Activated gamma-delta T cell treated with anti-CD3 and anti-CD28 coated beads, Interleukin-2, amount 50 U/mL, for 16 hours (primary cell): ENCODE measurements at places on chromosomes 1 and 21.

- DNase-seq, result no peak
These were observed 24.1 kb upstream of the DESI2 start for GRCh38 chr1:244628789-244629188.

DNA sequence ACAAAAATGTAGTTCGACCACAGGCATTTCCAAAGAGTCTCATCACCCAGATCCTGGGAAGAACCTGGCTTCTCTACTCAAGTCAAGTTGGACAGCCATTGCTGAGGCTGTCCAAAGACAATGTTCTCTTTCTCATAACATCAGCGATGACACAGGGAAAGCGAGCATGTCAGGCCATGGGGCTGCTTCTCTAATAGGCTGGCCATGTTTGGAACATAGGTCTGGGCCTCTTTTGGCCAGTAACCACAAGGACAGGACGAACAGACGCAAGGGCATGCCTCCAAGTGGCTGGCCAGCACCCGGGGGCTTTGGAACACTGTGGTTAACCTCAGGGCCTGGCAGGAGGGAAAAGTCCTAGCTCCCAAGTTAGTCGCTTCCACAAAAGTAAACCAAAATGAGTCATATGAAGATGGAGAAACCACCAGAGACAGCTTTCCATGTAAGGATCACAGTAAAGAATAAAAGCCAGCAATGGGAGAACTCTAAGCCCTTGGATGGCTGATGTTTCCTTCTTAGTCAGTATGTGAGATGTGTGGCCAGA, 80.6 kb upstream of the SLC44A3 start:
- no peak for DNase-seq

DNA sequence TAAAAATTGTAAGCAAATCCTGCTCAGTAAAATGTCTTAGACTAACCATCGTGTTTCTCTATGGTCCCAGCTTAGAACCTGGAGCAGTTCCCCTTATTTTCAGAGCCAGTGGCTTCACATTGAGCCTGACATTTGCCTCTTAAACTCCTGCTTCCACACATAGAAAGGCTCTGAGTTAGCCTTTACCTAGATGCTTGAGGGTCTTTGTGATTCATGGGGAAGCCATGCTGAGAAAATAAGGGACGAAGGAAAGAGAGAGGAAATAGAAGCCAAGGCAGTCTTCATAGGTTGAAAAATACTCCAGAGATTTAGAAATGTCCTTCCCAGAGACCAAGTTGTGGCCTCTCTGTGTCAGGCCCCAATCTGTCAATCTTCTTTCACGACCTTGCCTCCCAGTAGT, 16.1 kb upstream of the RBBP5 start:
- no peak for DNase-seq

- DNase-seq, result no peak
These were observed 30.6 kb downstream of the POFUT2 start for GRCh38 chr21:45256912-45257672.

GRCh38 chr1:204650911-204651570, 34.5 kb downstream of the LRRN2 start:
- DNase-seq, result no peak

DNA sequence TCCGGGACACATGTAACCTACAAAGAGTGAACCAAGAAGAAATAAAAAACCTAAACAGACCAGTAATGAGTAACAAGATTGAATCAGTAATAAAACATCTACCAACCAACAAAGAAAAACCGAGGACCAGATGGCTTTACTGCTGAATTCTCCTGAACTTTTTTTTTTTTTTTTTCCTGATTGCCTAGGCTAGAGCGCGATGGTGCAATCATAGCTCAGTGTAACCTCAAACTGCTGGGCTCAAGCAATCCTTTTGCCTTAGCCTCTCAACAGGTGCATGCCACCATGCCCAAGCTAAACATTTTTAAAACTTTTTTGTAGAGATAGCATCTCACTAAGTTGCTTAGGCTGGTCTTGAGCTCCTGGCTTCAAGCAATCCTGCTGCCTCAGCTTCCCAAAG, 11.2 kb upstream of the FGGY start:
- DNase-seq, result no peak

- no peak for DNase-seq
These were observed 43.9 kb upstream of the TACSTD2 start for GRCh38 chr1:58620926-58621325.

GRCh38 chr1:97870589-97870988, 50.2 kb downstream of the DPYD start:
- no peak for DNase-seq

- no peak for DNase-seq
These were observed 4.7 kb upstream of the CDK18 start for GRCh38 chr1:205499789-205500188.

- no peak for DNase-seq
These were observed 225.7 kb downstream of the KCNH1 start for GRCh38 chr1:210908257-210908656.

- DNase-seq, result no peak
These were observed 7.8 kb upstream of the SRRM1 start for GRCh38 chr1:24635195-24635843.

GRCh38 chr1:222523852-222524251, 24.1 kb downstream of the HHIPL2 start:
- no peak for DNase-seq

DNA sequence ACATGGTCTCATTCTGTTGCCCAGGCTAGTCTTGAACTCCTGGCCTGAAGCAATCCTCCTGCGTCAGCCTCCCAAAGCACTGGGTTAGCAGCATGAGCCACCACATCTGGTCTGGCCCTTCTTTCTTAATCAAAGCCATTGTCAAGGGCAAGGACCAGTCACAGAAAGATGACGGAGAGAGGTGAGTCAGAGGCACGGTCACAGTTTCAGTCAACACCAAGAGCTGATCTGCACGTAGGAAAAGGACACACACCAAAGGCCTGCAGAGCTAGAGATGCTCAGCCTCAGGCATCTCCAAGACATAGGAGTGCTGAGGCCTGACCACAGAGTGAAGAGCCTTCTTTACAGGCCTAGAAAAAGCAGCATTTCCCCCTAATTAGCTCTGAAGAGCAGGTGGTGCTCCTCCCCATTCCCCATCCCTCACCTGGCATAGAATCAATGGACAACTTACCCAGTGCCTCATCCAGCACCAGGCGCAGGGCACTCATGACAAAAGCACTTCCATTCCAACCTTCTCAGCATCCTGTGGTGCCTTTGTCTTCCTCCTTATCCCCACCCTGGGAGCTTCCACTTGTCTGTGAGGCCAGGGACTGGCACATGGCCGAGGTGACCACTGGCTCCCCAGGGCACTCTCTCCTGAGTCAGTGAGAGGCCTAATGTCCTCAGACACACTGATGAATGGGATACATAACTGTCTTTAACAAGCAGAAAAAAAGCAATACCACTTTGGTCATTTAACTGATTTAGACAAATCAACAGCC, 139.8 kb downstream of the AJAP1 start:
- no peak for DNase-seq

GRCh38 chr1:34441259-34442069, 264.8 kb downstream of the C1orf94 start:
- DNase-seq, result no peak

DNA sequence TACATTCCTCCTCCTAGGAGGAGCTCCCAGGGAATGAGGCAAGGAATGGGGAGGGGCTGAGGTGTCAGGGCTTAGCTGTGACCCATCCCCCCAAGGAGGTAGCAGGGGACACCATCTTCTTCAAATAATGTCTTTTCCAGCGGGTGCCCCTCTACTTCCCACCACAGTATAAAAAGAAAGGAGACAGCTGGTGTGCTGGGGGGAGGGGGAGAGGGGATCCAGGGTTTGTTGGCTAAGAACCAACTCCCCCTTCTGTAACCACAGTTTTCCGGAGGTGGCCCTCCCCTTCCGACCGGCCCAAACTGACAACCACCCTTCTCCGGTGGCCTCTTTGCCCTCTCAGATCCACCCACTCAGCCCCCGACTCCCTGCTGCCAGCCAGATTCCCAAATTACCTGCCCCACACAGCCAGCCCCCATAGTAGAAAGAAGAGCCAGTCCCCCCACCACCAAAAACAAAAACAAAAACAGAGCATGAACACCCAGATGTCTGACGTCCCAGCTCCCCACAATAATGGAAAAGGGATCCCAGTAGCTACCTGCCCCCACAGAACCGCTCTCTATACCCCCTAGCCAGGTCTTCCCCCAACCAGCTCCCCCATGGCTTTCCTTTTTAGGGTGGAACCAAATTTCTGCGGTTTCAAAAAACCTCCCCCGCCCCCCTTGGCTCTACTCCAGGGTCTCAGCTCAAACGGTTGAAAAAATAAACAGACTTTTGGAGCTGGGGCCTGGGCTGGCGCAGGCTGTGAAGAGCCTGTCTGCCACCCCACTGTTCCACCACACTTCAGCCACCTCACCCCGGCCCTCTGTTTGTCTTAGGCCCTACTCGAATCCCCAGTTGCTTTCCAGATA, 2.1 kb downstream of the ARHGEF2 start:
- peak; percentile 65 for DNase-seq

DNA sequence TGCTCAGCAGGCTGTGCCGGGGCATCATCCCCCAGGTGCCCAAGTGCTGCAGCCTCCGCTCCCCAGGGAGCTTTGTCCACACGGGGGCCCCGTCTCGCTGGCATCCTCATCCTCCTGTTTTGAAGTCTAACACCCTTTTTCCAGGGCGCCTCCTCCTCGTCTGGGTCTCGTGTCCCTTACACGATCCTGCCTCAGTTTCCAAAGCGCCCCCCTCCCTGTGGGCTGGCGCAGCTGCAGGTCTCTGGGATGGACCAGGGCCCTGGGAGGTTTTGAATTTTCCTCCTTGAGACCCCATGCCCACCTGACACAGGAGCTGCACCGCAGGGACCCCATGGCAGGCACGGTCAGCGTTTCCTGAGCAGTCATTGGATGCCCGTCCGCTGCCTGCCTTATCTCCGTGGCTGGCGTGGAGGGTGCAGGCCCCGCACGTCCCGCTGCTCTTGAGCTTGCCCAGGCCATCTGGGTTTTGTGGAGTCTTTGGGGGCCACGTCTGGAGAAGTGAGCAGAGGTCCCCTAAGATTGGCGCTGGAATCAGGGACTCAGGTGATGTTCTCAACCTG, 37.4 kb upstream of the DIP2A start:
- DNase-seq, result no peak

GRCh38 chr1:1264868-1265272, 8.8 kb downstream of the UBE2J2 start:
- no peak for DNase-seq

GRCh38 chr1:63662056-63662836, 69.0 kb downstream of the PGM1 start:
- no peak for DNase-seq

DNA sequence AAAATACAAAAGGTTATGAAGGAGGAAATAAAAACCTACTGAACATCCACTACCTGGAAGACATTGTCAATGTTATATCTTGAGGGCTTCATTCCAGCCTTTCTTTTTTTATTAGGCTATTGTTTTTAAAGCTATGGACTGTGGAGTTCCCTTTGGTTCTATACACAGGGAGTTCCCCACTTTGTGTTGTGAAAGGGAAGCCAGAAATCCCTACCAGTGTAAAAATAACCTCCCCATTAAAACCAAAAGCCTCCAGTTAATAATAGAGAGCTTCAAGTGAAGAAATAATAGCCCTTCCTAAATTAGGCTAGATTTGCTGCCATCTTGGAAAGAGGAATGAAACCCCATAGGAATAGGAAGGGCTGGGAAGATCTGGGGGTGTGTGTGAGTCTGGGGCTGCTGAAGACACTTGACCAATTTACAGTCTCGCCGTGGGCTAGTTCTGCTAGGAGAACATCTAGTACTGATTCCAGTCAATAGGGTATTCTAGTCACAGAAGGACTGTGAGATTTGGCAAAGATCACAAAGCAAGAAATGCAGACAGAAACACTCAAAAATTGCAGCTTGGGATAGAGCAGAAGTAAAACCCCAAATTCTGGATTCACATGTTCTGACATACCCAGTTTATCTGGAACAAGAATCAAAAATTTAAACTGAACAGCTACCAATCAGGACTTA, 32.4 kb upstream of the PTGFRN start:
- DNase-seq, result no peak

- no peak for DNase-seq
These were observed 92.5 kb upstream of the C21orf91 start for GRCh38 chr21:17911628-17912027.

GRCh38 chr1:26978901-26979300, 14.6 kb upstream of the TRNP1 start:
- DNase-seq, result no peak

GRCh38 chr1:44810101-44810761, 1.9 kb downstream of the BTBD19 start:
- no peak for DNase-seq

- DNase-seq, result no peak
These were observed 105.3 kb downstream of the ADARB1 start for GRCh38 chr21:45179568-45180245.

DNA sequence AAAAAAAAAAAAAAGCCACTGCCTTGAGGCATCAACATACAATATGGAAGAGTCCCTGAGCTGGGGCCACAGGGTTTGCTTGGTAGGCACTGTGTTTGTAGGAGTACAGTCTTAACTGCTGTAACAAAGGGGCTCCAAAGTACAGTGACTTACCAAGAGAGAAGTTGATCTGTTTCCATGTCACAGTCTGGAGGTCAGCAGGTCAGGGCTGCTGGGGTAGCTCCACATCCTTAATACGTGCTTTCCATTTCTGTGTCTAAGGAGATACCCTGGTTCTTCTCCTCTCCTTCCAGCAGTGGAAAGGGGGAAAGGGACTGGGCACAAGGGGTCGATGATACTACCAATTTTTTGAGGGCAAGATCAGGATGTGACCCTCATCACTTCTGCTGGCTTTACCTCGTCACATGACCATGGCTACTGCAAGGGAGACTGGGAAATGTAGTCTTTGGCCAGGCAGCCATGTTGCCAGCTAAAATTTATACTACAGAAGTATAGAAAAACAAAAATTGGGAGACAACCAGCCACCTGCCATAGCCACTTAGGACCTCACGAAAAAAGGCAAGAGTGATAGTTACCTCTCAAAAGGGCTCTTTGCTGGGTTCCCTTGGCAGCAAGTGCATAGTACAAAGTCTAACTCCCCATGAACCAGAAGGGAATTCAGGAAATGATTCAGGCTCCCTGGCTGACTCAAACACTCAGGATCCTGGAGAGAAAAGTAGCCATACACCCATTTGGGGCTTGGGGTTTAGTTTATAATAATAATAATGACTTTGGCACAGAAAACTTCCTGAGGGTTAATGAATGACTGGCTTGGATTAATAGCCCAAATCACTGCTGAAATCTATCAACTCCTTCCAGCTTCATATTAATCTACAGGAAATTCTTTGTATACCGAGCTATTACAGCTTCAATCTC, 52.7 kb upstream of the ATP5PO start:
- DNase-seq, result no peak

- no peak for DNase-seq
These were observed 36.3 kb downstream of the PRDM16 start for GRCh38 chr1:3105167-3105863.

GRCh38 chr1:186404454-186405051, 28.9 kb downstream of the ODR4 start:
- no peak for DNase-seq
